Dermis blood vessel endothelial cell (primary cell): ENCODE measurements at places on chromosomes 1 and 21. TPM values are rescaled to one million over a fixed set of nuclear protein-coding genes. Genes with fewer than 3 reads are reported as not detected.

Gene S100A12
- not detected in 2 replicates for total RNA-seq

Gene CCDC17
- 1.2 and 1.6 TPM in 2 replicates for total RNA-seq

Gene TMEM39B
- 9.9 and 18.3 TPM in 2 replicates for total RNA-seq

Gene EFNA1
- total RNA-seq: 119 and 138 TPM in 2 replicates

Gene TNFRSF4
- 1.8 and 4.8 TPM in 2 replicates for total RNA-seq

Gene C1QB
- not detected in 2 replicates for total RNA-seq

Gene FHAD1
- total RNA-seq: under 0.01 and 0.23 TPM in 2 replicates

Gene C1QA
- not detected in 2 replicates for total RNA-seq

Gene ADORA1
- total RNA-seq: 0.19 TPM in 1 of 2 replicates, not detected in the other

Gene PADI2
- total RNA-seq: 0.17 and 0.19 TPM in 2 replicates

Gene UBE2U
- total RNA-seq: not detected in 2 replicates

Gene SDHB
- 116 and 129 TPM in 2 replicates for total RNA-seq

Gene C1orf115
- total RNA-seq: 124 and 125 TPM in 2 replicates

Gene CFHR2
- total RNA-seq: not detected in 2 replicates

Gene RORC
- under 0.01 TPM in 1 of 2 replicates, not detected in the other for total RNA-seq

Gene ZNF695
- 2.7 and 2.9 TPM in 2 replicates for total RNA-seq

Gene F3
- total RNA-seq: 3.3 and 3.4 TPM in 2 replicates

Gene OR2M3
- total RNA-seq: not detected in 2 replicates

Gene OLFML3
- 7.3 and 21.5 TPM in 2 replicates for total RNA-seq

Gene CSF3R
- not detected in 2 replicates for total RNA-seq

Gene AMY2A
- total RNA-seq: not detected in 2 replicates

Gene CFAP107
- total RNA-seq: not detected in 2 replicates

Gene PEAR1
- total RNA-seq: 19.1 and 53.5 TPM in 2 replicates

Gene IRF6
- 1.0 and 2.4 TPM in 2 replicates for total RNA-seq

Gene PEX19
- 33.9 and 35.4 TPM in 2 replicates for total RNA-seq

Gene CNR2
- total RNA-seq: not detected in 2 replicates

Gene TDRD5
- total RNA-seq: not detected in 2 replicates

Gene ADAM30
- not detected in 2 replicates for total RNA-seq

Gene CFHR1
- not detected in 2 replicates for total RNA-seq

Gene TMEM54
- 20.1 and 30.6 TPM in 2 replicates for total RNA-seq

Gene FNDC10
- total RNA-seq: 0.68 and 1.4 TPM in 2 replicates

Gene COL8A2
- 3.0 and 3.2 TPM in 2 replicates for total RNA-seq

Gene DMRTA2
- not detected in 2 replicates for total RNA-seq

Gene RWDD3
- total RNA-seq: 11.6 and 18.0 TPM in 2 replicates

Gene CXADR
- 66.5 and 87.5 TPM in 2 replicates for total RNA-seq

Gene PGLYRP3
- total RNA-seq: not detected in 2 replicates

Gene CR1L
- total RNA-seq: 0.14 TPM in 1 of 2 replicates, not detected in the other

Gene C1orf94
- not detected in 2 replicates for total RNA-seq

Gene TTC24
- not detected in 2 replicates for total RNA-seq

Gene OPRD1
- total RNA-seq: under 0.01 TPM in 1 of 2 replicates, not detected in the other

Gene LCE1C
- not detected in 2 replicates for total RNA-seq

Gene AADACL4
- total RNA-seq: not detected in 2 replicates

Gene CALML6
- total RNA-seq: 0.34 TPM in 1 of 2 replicates, not detected in the other

Gene IGSF21
- not detected in 2 replicates for total RNA-seq

Gene KCNE2
- total RNA-seq: not detected in 2 replicates

Gene SLC1A7
- not detected in 2 replicates for total RNA-seq

Gene ARHGEF16
- 0.51 TPM in 2 replicates for total RNA-seq

Gene TNFRSF25
- total RNA-seq: 8.0 and 17.4 TPM in 2 replicates

Gene PIGR
- total RNA-seq: under 0.01 TPM in 2 replicates

Gene KCNK1
- total RNA-seq: 0.17 TPM in 1 of 2 replicates, not detected in the other

Gene S100A5
- not detected in 2 replicates for total RNA-seq

Gene VASH2
- total RNA-seq: 0.17 and 0.19 TPM in 2 replicates

Gene FNDC5
- total RNA-seq: 0.85 and 0.88 TPM in 2 replicates

Gene DUSP10
- 4.2 and 5.8 TPM in 2 replicates for total RNA-seq

Gene FCGR1A
- not detected in 2 replicates for total RNA-seq

Gene MXRA8
- total RNA-seq: 0.56 and 1.7 TPM in 2 replicates

Gene KIF17
- 32.3 and 39.5 TPM in 2 replicates for total RNA-seq

Gene FAM163A
- total RNA-seq: under 0.01 and 0.05 TPM in 2 replicates
